Testis (tissue), 5 donors: ENCODE measurements at places on chromosomes 5 and 9. TPM values are rescaled to one million over a fixed set of nuclear protein-coding genes. Genes with fewer than 3 reads are reported as not detected.

Gene S1PR3
- 7.2 TPM for total RNA-seq

Gene OCLN
- total RNA-seq = 16.0 TPM

Gene PITX1
- 3.0 TPM for total RNA-seq

Gene PRDM9
- 4.4 TPM for total RNA-seq

Gene NRG2
- total RNA-seq = 23.2 TPM

Gene CDC20B
- total RNA-seq = 15.6 TPM

Gene PNPLA7
- total RNA-seq = 10.9 TPM

Gene PDLIM4
- total RNA-seq = 11.8 TPM

Gene SMIM32
- total RNA-seq = not detected

Gene SLC34A1
- total RNA-seq = 0.19 TPM

- peak; percentile 4 for DNase-seq
Measured at GRCh38 chr9:91785447-91785842, 164.6 kb downstream of the ROR2 start.

- DNase-seq = no peak
Measured at GRCh38 chr9:89983411-89983810, 378.6 kb downstream of the GADD45G start.

DNA sequence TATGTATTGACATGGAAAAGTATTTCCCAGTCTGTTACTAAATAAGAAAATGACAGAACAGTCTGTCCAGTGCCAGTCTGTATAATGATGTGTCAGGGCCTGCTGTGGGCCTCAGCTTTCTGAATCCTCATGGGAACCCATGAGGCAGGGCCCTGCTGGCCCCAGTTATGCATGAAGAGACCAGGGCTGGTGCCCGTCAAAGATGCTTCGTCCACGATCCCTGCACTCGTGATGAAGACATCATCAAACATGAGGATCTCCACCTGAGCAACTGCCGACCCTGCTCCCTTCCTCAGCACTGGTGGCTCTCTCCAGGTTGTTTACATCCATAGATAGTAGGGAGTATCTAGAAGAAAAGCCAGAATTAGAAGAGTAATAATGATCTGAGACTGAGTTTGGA is 52.5 kb downstream of the ICE1 start:
- DNase-seq = no peak

DNA sequence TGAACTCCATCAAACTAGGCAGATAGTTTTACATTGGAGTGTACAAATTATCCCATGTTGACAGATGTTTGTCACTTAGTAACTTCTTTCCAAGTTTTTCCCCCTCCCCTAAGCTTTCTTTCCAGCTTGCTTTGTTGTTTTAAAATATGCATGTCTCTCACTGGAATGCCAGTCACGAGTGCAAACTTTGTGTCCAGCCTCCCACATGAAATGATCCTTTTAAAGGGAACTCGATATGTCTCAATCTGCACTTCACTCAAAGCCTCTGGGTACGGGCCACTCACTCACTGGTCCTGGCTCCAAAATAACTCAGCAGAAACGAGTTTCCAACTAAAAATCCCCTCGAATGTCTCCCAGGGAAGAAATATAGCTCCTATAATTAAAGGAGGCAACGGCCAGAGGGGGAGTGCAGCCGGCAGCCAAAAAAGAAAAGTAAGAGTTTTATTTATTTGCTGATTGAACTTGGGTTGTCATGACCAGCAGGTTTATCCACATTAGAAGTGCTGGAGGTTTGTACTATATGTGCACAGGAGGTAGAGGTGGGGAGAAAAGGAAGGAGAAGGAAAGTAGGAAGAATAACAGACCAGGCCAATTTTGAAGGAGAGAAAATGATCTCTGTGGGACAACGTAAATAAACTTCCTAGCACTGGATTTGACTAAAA is 17.5 kb downstream of the NR2F1 start:
- DNase-seq = no peak

GRCh38 chr9:71762900-71763653 is 5.2 kb downstream of the CEMIP2 start:
- no peak for DNase-seq

DNA sequence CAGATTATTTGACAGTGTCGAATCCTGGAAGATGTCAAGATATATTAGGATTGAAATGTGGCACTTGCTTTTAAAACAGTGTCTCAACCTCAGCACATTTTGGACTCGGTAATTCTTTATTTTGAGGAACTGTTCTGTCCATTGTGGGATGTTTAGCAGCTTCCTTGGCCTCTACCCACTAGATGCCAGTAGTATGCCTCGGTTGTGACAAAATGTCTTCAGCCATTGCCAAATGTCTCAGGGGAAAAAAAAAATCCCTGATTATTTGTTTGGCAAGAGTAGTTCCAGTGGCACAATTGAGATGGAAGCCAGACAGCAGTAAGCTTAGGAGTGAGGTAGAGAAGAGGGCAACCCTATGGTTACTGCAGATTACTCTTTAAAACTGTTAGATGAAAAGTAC is 694.5 kb upstream of the RIOK2 start:
- DNase-seq = no peak

GRCh38 chr5:33400675-33401074 is 40.1 kb upstream of the TARS1 start:
- DNase-seq = no peak

- no peak for DNase-seq
Measured at GRCh38 chr5:176784218-176785165, 25.9 kb upstream of the UNC5A start.

GRCh38 chr9:112505607-112506006 is 19.0 kb downstream of the KIAA1958 start:
- no peak for DNase-seq

GRCh38 chr9:69470186-69470977 is 145.4 kb downstream of the ENTREP1 start:
- DNase-seq = peak; percentile 59

GRCh38 chr5:102216678-102217077 is 79.4 kb downstream of the SLCO4C1 start:
- DNase-seq = no peak

DNA sequence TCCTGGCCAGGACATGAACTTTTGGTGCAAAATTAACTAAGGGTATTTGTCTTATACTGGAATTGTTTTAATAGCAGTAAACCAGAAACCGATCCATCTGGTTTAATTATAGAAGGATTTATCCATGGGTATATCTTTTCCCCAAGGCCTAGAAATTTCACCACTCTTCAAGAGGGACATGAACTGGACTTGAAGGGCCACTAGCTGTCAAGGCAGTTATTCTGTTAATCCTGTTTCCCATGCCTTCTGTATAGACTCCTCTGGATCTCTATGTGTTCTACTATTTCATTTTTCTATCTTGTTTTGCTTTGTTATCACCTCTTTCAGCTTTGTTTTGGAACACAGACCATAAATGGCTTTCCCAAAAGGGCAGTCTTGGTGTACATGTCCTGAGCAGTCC is 467.6 kb downstream of the KIF4B start:
- DNase-seq = no peak

GRCh38 chr5:151580858-151581257 is 10.3 kb downstream of the FAT2 start:
- no peak for DNase-seq

- no peak for DNase-seq
Measured at GRCh38 chr5:94698197-94698596, 79.7 kb downstream of the SLF1 start.

DNA sequence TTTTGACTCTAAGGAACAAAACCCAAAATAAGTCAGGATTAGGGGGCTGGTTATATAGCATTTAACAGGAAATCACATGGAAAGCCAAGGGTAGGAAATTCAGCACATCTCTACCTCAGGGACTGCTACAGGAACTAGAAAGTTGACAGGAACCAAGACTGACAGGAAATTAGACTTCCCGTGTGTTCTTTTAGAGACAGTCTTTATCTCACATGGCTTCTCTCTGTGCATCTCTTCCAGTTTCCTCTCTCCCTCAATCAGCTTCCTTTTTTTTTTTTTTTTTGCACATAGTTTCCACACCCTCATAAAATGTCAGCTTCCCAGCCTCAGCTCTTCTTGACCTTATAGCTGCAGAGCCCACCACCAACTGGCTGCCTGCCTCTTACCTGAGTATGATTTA is 4.8 kb downstream of the RECK start:
- DNase-seq = no peak

- DNase-seq = no peak
Measured at GRCh38 chr5:40399349-40399748, 280.4 kb upstream of the PTGER4 start.

- DNase-seq = no peak
Measured at GRCh38 chr5:20230010-20230409, 242.0 kb upstream of the CDH18 start.

DNA sequence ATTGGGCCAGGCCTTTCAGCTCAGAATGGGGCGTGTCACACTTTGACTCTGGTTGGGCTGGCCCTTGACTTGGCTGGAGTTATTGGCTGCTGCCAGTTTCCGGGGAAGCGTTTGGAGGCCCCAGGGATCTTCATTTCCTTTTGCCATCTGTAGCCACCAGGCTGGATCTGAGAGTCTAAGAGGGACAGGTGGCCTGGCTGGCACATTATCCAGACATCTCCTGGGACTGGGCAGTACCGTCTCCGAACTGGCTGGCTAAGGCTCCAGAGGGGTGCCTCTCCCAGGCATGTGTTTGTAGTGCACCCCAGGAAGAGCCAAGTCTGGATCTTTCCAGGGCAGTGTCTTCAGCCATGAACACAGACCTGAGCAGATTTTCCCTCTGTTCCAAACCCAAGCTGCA is 9.7 kb upstream of the JADE2 start:
- DNase-seq = no peak

GRCh38 chr5:107043665-107044064 is 627.1 kb downstream of the EFNA5 start:
- no peak for DNase-seq

DNA sequence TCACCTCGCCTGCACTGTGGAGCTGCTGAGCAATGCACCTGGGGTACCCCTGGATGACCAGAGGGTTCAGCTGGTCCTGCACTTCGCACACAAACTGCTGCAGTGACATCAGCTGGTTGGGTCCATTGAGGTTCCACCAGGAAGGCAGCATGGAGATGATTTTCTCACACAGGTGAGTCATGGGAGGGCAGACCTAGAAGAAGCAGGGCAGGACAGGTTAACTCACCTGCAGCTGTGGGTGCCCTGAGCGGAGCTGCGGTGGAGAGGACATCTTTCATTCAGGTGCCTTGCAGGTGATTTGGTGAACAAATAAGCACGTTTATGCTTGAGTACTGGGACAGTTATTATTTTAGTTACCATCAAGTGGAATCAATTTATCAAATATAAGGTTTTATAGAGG is 73.6 kb downstream of the CTSL start:
- DNase-seq = no peak

GRCh38 chr5:55286411-55286933 is 21.0 kb downstream of the DHX29 start:
- DNase-seq = no peak

GRCh38 chr5:110525762-110526161 is 200.7 kb downstream of the TMEM232 start:
- DNase-seq = no peak

DNA sequence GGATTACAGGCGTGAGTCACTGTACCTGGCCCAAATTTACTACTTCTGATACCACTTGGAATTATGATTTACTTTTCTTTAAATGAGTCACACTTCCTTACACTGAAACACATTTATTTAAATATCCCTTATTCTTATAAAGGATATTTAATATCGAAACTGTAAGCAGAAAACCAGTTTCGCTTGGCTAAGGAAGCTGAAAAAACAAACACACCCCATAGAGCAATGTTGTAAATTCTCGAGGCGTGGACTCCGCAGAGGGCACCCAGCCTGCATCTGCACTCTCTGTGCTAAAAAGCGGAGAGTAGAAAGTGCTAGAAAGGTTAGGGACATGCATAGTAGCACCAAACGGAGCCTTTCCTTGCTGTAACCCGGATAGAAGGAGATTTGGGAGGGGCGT is 86.5 kb downstream of the HMCN2 start:
- no peak for DNase-seq

DNA sequence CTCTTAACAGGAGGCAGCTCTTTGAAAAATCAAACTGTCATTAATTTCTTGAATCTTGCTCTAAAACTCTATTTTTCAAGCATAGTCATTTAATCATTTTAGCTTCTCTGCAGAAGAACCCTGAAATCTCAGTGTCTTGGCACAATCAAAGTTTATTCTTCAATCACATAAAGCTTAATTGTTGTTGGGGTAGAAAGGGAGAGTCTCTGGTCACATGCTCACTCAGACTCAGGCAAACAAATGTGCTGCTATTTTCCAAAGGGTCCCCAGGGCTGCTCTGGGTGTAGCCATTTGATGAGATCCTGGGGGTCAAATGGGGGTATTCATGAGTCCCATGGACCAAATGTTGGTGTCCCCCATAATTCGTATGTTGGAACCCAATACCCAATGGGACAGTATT is 114.8 kb downstream of the MSX2 start:
- no peak for DNase-seq

DNA sequence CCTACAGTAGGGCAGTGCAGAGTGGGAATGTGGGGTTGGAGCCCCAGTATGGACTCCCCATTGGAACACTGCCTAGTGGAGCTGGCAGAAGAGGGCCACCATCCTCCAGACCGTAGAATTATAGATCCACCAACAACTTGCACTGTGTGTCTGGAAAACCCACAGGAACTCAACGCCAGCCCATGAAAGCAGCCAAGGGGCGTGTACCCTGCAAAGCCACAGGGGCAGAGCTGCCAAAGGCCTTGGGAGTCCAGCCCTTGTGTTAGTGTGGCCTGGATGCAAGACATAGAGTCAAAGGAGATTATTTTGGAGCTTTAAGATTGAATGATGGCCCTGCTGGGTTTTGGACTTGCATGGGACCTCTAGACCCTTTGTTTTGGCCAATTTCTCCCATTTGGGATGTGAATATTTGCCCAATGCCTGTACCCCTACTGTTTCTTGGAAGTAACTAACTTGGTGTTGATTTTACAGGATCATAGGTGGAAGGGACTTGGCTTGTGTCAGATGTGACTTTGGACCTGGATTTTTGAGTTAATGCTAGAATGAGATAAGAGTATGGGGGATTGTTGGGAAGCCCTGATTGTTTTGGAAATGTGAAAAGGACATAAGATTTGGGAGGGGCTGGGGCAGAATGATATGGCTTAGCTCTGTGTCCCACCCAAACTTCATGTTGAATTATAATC is 266.8 kb downstream of the SEMA5A start:
- no peak for DNase-seq

GRCh38 chr5:171908638-171909037 is 97.8 kb downstream of the FBXW11 start:
- no peak for DNase-seq

DNA sequence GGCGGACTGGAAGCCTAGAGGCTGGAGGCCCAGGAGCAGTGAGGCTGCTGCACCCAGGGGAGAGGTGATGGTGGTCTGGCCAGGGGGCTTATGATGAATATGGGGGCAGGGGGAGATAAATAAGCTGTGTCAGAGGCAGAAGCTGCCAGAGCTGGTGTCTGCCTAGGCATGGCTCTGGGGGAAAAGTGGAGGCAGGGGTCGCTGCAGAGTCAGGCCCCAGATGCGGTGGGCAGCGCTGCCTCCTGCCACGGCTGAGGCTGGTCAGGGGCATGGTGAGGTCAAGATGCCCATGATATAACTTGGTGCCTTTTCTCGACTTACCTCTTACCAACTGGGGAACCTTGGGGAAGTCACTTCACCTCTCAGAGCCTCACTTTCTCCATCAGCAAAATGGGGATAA is 51.1 kb downstream of the NSG2 start:
- no peak for DNase-seq

- no peak for DNase-seq
Measured at GRCh38 chr5:93348231-93348630, 232.8 kb downstream of the NR2F1-AS1 start.
